ENCODE measurements at places on chromosomes 6 and 20.

GRCh38 chr6:21666201-21666691 is 72.7 kb downstream of the SOX4 start:
- DNase-seq = no peak

- DNase-seq = no peak
Measured at GRCh38 chr6:147546501-147547368, 38.2 kb downstream of the SAMD5 start.

- no peak for DNase-seq
Measured at GRCh38 chr6:1895721-1896120, 286.0 kb downstream of the FOXC1 start.

DNA sequence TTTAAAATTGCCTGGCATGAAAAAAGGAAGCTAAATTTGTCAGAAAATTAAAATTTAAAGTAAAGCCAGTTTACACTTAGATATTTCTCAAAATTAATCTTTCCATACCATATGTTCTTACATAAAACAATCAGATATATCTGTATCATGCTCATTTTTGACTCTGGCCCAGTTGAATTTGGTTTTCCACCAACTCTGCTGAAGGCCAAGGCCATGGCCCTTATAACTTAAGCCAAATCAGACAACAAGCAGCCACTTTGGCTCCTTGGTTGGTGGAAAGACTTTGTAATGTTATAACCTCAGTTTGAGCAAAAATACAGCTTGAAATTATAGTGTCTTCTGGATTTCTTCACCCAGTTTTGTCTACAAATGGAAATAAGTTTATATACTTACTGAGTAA is 97.3 kb downstream of the CENPW start:
- DNase-seq = no peak

- DNase-seq = no peak
Measured at GRCh38 chr6:159557031-159557430, 136.0 kb downstream of the SOD2 start.

- DNase-seq = no peak
Measured at GRCh38 chr6:40532349-40533000, 54.7 kb downstream of the LRFN2 start.

GRCh38 chr20:36876473-36876833 is 515 bp downstream of the TLDC2 start:
- no peak for DNase-seq

GRCh38 chr20:8305449-8305978 is 173.4 kb downstream of the PLCB1 start:
- DNase-seq = no peak

GRCh38 chr6:42260396-42260888 is 42.8 kb upstream of the MRPS10 start:
- no peak for DNase-seq

- no peak for DNase-seq
Measured at GRCh38 chr6:36318690-36319435, 17.8 kb downstream of the BNIP5 start.

GRCh38 chr6:35388772-35389352 is 46.5 kb downstream of the PPARD start:
- DNase-seq = no peak

DNA sequence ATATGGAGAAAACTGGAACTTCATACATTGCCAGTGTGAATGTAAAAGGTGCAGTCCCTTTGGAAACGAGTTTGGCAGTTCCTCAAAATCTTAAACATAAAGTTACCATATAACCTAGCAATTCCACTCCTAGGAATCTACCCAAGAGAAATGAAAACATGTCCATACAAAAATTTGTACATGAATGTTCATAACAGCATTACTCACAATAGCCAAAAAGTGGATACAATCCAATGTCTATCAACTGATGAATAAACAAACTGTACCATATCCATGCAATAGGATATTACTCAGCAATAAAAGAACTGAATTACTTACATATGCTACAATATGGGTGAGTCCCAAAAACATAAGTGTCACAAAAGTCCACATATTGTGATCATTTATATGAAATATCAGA is 48.7 kb upstream of the ERVFRD-1 start:
- no peak for DNase-seq

DNA sequence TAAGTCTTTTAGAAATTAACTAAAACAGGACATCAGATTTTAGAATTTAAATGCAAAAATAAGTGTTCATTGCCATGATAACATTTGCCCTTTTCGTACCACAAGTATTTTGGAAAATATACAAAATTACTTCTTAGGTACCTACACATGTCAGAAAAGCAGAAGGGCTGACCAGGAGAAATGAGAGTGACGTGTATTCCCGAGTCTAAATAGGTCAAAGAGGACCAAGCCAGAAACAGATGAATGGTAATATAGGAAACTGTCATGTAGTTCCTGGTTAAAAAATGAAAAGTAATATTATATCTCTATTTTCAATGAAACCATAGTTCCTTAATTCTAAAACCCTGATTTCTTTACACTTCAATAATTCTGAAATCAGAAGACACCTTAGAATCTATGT is 126.2 kb downstream of the IPCEF1 start:
- no peak for DNase-seq

DNA sequence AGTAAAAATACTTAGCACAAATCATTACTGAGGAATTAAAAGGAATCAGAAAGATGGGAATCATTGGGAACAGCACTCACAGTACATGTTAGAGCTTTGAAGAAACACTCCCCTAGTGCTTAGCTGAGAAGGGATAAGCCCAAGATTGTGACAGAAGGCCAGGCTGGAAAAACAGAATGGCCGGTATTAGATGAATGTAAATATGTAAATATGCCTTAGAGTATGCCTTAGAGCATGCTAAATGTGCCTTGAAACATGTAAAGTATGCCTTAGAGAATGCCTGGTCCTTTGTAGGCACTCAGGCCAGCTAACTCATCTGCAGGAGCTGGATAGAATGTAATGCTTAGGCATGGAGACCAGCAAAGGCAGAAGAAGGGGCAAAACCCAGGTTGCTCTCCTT is 10.6 kb upstream of the TENT5A start:
- DNase-seq = no peak

Measured in cortex of kidney (tissue), 1 donor.